Renal cortex interstitium (tissue), 15 donors: ENCODE measurements at places on chromosomes 7 and 10.

GRCh38 chr7:36306722-36307121 is 82.9 kb upstream of the ANLN start:
- no peak for DNase-seq

GRCh38 chr10:126169899-126170298 is 218.4 kb downstream of the ADAM12 start:
- DNase-seq, result no peak

GRCh38 chr7:18962031-18962430 is 155.4 kb downstream of the TWIST1 start:
- no peak for DNase-seq

DNA sequence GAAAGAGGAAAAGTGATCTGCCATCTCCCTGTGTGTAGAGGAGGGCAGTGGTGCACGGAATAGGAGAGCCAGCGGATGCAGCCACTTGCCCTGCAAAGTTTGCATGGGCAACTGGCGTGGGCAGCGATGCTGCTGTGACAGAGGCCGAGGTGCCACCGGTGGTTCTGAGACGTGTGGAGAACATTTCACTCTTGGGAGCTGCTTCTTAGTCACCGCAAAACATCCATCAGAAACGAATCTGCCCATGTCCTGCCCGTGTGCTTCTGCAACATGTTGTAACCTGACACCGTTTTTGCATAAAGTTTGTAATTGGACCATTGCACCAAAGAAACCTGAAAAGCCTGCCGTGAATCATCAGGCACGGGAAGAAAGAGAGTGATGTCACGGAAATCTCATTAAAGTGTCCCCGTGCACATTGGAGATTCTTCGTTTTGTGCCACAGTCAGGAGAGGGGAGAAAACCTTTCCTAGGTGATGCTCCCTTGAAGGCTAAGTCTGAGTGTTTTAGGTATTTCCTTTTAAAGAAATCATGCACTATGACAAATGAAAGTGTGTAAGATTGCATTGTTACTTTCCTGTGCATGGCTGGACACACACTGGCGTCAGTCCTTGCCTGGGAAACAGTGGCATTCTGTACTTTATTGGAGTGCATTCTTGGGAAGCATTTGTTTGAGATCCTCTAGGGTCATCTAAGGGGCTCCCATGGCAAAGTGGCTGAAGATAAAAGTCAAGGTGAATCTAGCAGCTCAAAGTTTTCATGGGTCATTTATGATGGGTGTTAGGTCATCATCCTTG is 302.6 kb downstream of the KLF6 start:
- peak; percentile 93 for DNase-seq

GRCh38 chr10:128896963-128897362 is 570.1 kb upstream of the MGMT start:
- DNase-seq, result no peak

DNA sequence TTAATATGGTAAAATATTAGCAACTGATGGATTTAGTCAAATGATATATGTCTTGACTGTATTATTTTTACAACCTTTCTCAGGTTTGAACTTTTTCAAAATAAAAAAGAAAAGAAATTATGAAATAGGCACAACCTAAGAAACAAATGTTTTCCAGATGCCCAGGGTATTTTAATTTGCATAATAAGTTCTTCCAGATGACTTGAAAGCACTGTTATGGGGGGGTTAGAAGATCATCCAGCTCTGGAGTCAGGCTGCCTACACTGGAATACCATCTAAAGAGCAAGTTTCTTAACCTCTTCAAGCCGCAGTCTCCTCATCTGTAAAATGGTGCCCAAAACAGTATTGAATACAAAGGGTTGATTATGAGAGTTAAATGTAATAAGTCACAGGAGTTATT is 32.1 kb downstream of the CREB3L2 start:
- DNase-seq, result no peak
